Panc1 (cell line): ENCODE measurements at places on chromosomes 4 and X. TPM values are rescaled to one million over a fixed set of nuclear protein-coding genes. Genes with fewer than 3 reads are reported as not detected.

Gene GCNA
- 4.0 TPM for total RNA-seq

Gene TCEAL6
- not detected for total RNA-seq

Gene PAGE4
- not detected for total RNA-seq

Gene FDCSP
- not detected for total RNA-seq

Gene CABS1
- total RNA-seq: not detected

Gene GYPE
- 0.15 TPM for total RNA-seq

Gene GAGE12H
- not detected for total RNA-seq

Gene CSAG3
- total RNA-seq: 0.26 TPM

Gene GUCY1A1
- 0.57 TPM for total RNA-seq

Gene CT45A1
- total RNA-seq: not detected

Gene HTN3
- not detected for total RNA-seq

Gene HMX1
- not detected for total RNA-seq

Gene PLXNB3
- total RNA-seq: 14.3 TPM

Gene CTSO
- 3.3 TPM for total RNA-seq

- H3K27ac ChIP-seq: no peak overlapping the region
- DNase-seq: no peak
- H3K4me1 ChIP-seq: no peaks in the 10 kb centered on the region
- H3K4me3 ChIP-seq: no peak overlapping the region
- H3K27me3 ChIP-seq: no peaks in the 10 kb centered on the region
Measured at GRCh38 chr4:14000091-14000814, 372.7 kb upstream of the BOD1L1 start.

GRCh38 chr4:101914761-101915160 lies 124.2 kb downstream of the BANK1 start:
- DNase-seq: no peak
- H3K27ac ChIP-seq: no peak overlapping the region
- H3K36me3 ChIP-seq: no peaks in the 10 kb centered on the region
- no peaks in the 10 kb centered on the region for H3K4me1 ChIP-seq
- no peaks in the 10 kb centered on the region for H3K27me3 ChIP-seq
- H3K4me3 ChIP-seq: no peak overlapping the region

DNA sequence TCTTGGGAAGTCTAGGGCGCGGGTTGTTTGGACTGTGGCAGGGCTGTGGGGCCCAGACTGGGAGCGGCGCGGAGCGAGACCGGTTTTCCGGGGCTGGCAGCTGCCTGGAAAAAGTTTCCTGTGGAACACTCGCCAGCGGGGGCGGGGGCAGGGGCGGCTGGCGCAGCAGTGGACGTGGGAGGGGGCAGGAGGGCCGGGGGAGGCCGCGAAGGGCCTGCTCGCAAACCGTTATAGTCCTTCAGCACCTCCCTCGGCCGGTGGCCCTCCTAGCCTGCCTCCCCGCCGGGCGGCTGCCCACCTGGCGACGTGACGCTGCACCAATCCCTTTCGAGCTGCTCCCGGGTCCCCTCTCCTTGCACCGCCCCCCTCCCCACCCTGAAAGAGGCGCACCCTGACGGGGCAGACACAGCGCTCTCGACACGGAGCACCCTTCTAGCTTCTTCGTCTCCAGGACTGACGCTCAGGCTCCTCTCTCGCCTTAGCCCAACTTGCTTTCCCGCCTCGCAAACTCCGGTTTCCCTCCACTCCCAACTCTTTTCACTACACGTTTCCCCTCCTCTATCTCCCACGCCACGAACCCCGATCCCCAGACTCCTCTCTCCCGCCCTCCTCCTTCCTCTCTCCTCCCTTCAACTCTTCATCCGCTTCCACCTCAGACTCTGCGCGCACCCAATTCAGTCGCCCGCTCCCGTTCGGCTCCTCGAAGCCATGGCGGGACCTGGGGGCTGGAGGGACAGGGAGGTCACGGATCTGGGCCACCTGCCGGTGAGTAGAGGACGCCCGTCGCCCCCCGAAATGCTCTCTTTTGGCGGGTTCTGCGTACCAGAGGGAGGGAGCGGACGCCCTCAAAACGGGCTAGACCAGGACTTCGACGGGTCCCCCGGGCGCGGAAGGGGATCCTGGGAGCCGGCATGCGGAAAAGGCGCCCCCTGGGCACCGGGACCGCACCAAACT lies at the start of gene NRK:
TSS of gene NRK (plus strand) at position 402 of the 954 bp plus-strand sequence. CDS start at position 709, 307 bp downstream.
- H3K4me1 ChIP-seq: no peaks in the 10 kb centered on the region
- H3K36me3 ChIP-seq: no peaks in the 10 kb centered on the region
- no peaks in the 10 kb centered on the region; the same call in 1 of the 2 replicates for H3K27me3 ChIP-seq
- DNase-seq: no peak

GRCh38 chr4:78949735-78950134 lies 10.5 kb upstream of the PAQR3 start:
- no peak overlapping the region for H3K4me3 ChIP-seq
- no peaks in the 10 kb centered on the region for H3K27me3 ChIP-seq
- no peaks in the 10 kb centered on the region for H3K4me1 ChIP-seq
- no peak overlapping the region for H3K27ac ChIP-seq
- no peaks in the 10 kb centered on the region for H3K36me3 ChIP-seq
- no peak for DNase-seq

GRCh38 chr4:168397611-168398169 lies 79.1 kb upstream of the DDX60 start:
- H3K27ac ChIP-seq: no peak overlapping the region
- H3K36me3 ChIP-seq: no peaks in the 10 kb centered on the region
- H3K4me1 ChIP-seq: no peaks in the 10 kb centered on the region
- no peak overlapping the region for H3K4me3 ChIP-seq
- H3K27me3 ChIP-seq: no peaks in the 10 kb centered on the region

- H3K27ac ChIP-seq: no peak overlapping the region
- no peaks in the 10 kb centered on the region for H3K36me3 ChIP-seq
- H3K4me3 ChIP-seq: no peak overlapping the region
- no peaks in the 10 kb centered on the region for H3K27me3 ChIP-seq
Measured at GRCh38 chr4:7261087-7261486, 68.7 kb downstream of the SORCS2 start.

GRCh38 chr4:38837849-38838248 lies 18.8 kb downstream of the TLR6 start:
- no peaks in the 10 kb centered on the region for H3K27me3 ChIP-seq
- H3K36me3 ChIP-seq: no peaks in the 10 kb centered on the region
- no peak for DNase-seq
- no peaks in the 10 kb centered on the region for H3K4me1 ChIP-seq
- H3K4me3 ChIP-seq: no peak overlapping the region
- no peak overlapping the region for H3K27ac ChIP-seq

- H3K27me3 ChIP-seq: no peaks in the 10 kb centered on the region
- H3K4me1 ChIP-seq: no peaks in the 10 kb centered on the region
- no peak for DNase-seq
- no peak overlapping the region for H3K27ac ChIP-seq
- no peak overlapping the region for H3K4me3 ChIP-seq
Measured at GRCh38 chr4:94960708-94961107, 203.0 kb downstream of the BMPR1B start.

DNA sequence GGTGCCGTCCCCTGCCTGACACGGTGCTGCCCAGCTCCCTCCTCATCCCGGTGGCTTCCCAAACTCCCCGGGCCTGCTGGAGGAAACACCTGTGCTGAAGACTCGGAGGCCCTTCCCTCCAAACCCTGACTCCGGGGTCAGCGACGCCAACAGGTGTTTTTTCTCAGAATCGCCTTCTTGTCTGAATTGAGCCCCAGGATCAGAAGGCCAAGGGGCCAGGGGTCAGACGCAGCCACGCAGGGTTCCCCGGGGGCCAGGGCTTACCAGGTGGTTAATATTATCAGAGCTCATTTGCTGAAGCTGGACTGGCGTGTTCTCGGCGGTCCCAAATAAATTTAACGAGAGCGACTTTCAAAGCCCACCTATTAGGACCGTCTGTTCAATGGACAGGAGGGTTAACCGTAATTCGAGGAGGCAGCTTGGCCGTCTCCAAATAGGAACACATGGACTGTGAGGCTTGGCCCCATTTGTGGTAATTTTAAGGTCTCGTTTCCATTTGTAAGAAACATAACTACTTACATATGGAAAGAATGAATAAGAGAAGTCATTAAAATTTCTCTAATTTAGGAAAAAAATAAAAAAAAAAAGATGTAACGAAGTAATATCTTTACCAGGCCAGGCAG lies 239.3 kb downstream of the CRLF2 start:
- H3K27me3 ChIP-seq: no peaks in the 10 kb centered on the region
- no peaks in the 10 kb centered on the region for H3K36me3 ChIP-seq
- DNase-seq: no peak

- no peak overlapping the region for H3K4me3 ChIP-seq
- no peaks in the 10 kb centered on the region for H3K36me3 ChIP-seq
- no peaks in the 10 kb centered on the region for H3K27me3 ChIP-seq
- peak; percentile 17 for DNase-seq
- H3K27ac ChIP-seq: no peak overlapping the region
Measured at GRCh38 chr4:23135792-23136645, 443.3 kb downstream of the GBA3 start.

DNA sequence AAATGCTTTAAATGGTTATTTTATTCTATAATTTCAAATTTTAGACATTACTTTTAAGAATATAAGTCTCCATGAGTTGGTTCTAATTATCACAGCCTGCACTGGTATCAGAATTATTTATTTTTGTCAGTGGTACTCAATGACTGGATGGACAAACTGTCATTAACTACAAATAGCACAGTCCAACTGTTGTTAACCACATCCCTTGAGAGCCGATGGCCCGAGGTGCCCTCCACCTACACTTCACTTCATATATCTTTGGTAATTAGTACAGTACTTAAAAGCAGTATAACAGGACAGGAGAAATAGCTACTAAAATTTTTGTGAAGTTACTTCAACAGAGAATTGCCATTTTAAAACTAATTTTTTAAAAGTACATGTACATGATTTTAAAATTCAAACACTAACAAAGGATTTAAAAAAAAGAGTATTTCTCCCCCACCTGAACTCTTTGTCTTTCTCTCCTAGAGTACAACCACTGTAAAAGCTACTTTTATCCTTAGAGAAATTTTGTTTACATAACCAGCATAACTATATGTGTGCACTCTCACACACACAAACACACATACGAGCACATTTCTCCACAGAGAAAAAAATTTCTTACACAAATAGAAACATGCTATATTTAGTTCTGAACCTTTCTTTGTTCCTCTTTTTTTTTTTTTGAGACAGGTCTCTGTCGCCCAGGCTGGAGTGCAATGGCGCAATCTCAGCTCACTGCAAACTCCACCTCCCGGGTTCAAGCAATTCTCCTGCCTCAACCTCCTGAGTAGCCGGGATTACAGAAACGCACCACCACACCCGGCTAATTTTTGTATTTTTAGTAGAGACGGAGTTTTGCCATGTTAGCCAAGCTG lies 6.5 kb downstream of the TIFA start:
- peaks cover 2% of the 10 kb centered on the region; the same call in 1 of the 2 replicates for H3K4me1 ChIP-seq
- H3K36me3 ChIP-seq: no peaks in the 10 kb centered on the region; the same call in 1 of the 2 replicates
- H3K4me3 ChIP-seq: no peak overlapping the region
- no peaks in the 10 kb centered on the region for H3K27me3 ChIP-seq

DNA sequence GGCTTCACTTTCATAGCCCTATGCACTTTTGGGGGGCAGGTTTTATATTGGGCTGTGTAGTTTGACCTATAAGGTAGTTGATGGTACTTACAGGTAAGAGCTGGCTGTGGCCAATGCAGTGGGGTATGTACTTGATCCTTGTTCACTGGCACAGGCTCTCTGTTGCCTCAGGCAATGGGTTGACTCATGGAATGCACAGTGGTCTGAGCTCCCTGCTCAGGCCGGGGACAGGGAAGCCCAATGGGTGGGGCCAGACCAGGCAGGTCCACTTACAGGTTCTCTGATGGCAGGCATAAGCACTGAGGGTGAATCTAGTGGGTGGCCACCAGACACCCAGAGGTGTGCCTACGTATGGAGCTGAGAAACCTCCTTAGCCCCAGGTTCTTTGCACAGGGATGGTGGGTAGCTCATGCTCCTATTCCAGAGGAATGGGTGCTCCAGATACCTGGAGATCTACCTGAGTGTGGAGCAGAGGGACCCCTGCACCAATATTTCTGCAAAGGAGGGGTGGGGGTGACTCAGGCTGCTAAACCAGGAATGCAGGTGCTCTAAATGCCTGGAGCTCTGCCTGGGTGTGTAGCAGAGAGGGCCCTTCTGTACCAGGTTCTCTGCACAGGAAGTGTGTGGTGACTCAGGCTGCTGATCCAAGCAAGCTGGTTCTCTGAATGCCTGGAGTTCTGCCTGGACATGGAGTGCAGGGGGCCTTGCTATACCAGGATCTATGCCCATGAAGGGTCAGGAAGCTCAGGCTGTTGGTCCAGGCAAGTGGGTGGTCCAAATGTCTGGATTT lies 52.3 kb downstream of the IL1RAPL2 start:
- no peaks in the 10 kb centered on the region for H3K4me1 ChIP-seq
- no peak overlapping the region for H3K4me3 ChIP-seq
- no peaks in the 10 kb centered on the region for H3K36me3 ChIP-seq
- no peak for DNase-seq
- no peaks in the 10 kb centered on the region for H3K27me3 ChIP-seq

DNA sequence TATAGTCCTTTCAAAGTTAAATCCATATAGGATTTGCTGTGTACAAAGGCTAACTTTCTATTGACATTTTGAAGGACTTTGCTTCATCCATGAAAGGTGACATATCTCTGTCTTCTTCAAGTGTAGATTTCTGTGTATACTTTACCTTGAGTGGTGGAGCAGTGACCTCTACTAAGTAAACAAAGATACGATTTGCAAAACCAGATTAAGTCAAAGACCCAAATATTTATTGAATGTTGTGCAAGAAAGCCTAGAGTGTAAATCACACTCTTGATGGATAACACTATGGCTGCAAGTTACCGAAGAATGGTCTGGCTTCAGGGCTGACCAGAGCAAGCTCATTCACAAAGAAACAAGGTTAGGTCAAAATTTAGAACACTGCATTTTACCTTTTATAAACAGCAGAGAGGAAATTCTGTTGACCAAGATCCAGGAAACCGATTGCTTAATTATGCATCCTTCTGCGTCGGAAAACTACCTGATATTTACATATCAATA lies 5.4 kb upstream of the FGG start:
- no peak for DNase-seq
- no peaks in the 10 kb centered on the region for H3K36me3 ChIP-seq
- H3K4me1 ChIP-seq: no peaks in the 10 kb centered on the region
- H3K27me3 ChIP-seq: no peaks in the 10 kb centered on the region

- no peak overlapping the region for H3K27ac ChIP-seq
- DNase-seq: no peak
- H3K36me3 ChIP-seq: no peaks in the 10 kb centered on the region
- H3K4me3 ChIP-seq: no peak overlapping the region
Measured at GRCh38 chrX:115494161-115494560, 66.8 kb upstream of the PLS3 start.
